ENCODE measurements at places on chromosomes 12 and 14.

DNA sequence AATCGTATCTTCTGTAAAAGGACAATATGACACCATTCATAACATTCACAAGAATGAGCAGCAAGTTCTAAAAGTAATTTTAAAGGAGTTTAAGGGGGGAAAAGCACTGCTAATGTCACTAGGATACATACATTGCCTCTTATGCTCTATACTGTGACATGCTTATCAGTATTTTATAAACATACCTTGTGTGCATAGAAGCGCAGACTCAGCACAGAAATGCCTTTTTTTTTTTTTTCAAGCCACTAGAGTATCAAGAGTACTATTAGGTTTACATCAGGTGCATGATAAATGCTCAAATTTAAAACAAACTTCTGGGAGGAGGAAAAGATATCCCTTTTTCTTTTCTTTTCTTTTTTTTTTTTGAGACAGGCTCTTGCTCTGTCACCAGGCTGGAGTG lies 13.6 kb upstream of the SMARCC2 start:
- no peak for DNase-seq

- DNase-seq, result no peak
These were observed 12.5 kb upstream of the CACNA2D4 start for GRCh38 chr12:1930803-1931597.

GRCh38 chr14:42778984-42779383 lies 1172.3 kb downstream of the LRFN5 start:
- DNase-seq, result no peak

DNA sequence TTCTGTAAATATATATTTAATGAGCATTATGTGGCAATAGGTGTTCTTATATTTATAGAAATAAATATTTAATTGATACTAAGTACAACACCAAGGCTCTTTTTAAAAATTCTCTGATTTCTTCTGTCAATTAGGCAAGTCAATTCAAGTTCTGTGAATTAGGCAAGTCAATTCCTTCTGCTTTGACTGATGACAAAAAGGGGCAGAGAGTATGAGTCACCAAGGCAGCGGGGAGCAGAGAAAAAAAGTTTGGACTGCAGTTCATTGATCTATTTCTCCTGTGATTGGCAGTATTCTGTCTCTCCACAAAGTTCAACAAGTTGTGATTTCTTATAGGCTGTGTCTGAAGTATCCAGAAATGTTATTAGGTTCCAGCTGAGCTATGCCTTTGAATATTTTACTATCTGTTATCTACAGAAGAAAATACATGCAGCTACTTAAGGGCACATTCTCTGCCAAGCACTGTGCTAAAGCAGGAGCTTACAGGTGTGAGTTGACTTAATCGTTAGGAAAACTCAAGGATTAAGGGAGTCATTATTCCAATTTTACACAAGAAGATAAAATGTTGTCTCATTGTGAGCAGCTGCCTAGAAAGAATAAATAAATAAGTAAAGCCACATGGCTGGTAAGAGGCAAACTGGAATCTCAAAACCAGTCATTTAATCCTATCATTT lies 206.4 kb upstream of the ALG10B start:
- DNase-seq, result no peak

DNA sequence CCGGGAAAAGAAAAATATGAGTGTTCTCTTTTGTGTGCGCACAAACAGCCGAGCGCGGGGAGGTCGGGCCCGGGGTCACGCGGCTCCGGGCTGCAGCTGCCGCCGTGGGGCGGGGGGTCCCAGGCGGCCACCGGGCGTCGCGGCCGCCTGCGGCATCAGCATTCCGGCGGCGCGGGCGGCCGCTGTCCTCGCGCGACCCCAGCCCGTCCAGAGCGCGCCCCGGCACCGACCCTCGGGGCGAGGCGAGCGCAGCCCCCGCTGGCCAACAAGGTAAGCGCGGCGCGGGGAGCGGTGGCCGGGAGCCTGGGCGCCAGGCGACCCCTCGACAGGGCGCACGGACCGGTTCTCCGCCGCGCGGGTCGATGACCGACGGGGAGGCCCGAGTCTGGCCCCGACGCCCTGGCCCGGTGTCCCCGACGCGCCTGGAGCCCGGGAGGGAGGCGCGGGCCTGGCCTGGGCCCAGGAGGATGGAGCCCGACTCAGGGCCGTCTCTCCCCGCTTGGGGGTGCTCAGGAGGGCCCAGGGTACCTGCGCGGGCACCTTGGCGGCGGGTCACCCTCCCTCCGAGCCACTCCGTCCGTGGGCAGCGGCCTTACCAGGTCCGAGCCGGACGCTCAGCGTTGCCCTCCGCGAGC lies 103.9 kb upstream of the DIO3 start:
- no peak for DNase-seq

GRCh38 chr12:125247477-125247876 lies 182.2 kb downstream of the AACS start:
- DNase-seq, result no peak

DNA sequence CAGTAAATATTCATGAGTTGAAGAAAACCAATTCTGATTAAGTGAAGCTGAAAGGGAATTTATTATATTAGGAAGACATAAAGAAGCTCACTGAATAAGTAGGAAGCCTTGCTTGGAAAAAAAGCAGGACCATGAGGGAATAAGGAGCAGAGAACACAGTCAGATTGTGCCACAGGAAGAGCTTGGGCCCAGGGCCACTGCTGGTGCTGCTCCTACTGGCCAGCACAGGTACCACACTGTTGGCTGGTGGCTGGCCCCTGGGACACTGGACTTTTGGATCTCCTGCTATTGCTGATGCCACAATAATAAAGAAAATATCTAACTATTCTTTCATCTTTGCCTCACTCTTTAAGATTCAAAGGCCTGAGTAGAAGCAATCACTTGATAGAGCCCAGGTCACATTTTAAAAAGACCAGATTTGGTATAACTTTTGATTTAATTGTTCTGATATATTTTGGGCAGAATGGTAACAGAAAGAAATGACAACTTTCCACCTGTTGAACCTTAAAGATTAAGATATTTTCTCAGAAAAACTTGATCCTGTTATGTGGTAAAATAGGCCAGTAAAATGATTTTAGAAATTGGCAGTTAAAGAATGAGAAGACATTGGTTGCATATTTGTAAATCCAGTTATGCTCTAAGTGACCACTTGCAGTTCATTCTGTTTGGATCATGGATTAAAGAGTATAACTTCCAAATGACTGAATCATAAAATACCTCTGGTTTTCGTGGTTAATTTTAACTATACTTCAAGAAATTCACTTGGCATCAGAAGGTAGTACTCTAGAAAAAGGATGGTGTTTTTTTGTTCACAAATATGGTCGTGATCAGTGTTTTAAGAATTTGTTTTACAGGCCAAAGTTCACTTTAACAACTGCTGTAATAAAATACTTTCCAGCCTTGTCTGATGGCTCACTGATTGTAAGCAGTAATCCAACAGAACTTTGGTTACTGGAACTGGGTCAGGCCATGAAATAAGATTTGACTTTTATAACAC lies 68.3 kb downstream of the DERA start:
- DNase-seq, result peak; percentile 82

DNA sequence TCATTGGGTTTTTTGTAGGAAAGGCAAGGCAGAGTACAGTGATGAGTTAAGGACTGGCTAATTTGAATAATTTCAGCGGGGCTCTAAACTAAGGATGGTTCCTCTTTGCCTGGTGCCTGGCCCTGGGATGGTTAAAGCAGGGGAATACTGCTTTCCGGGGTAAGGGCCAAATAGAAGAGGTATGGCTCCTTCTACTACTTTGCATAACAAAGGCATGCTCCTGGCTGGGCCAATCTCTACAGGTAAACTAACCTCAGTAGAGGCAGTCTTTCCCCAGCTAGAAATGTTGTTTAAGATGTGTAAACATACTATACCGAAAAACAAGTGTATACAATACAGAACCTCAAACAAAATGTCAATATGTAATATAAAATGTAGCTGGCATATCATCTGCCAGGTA lies 1239.0 kb downstream of the SLC16A7 start:
- DNase-seq, result no peak

GRCh38 chr12:3319723-3320492 lies 171.1 kb upstream of the PRMT8 start:
- no peak for DNase-seq

DNA sequence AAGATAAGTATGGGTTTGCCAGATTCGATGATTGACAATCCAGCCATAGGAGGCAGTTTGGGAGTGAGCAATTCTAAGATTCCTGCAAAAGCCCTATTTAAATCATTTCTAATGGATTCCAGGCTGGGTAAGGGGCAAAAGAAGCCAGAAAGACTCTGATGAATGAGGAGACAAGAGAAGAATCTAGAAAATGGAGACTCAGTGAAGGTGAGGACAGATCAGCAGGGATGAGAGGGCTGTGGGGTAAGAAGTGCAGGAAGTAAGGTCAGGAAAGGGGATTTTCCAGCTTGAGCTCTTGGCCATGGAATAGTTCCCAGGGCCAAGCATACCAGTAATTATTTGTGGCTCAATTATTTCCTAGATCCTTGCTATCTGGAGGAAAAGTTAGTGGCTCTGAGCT lies 87.3 kb downstream of the TMX1 start:
- DNase-seq, result no peak

DNA sequence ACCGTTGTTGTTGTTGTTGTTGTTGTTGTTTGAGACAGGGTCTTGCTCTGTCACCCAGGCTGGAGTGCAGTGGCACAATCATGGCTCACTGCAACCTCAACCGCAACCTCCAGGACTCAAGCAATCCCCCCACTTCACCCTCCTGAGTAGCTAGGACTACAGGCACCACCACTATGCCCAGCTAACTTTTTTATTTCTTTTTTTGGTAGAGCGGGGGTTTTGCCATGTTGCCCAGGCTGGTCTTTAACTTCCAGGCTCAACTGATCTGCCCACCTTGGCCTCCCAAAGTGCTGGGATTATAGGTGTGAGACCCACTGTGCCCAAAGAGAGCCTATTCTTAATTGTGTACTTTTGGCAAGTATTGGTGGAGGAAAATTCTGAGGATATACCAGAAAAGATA lies 25.7 kb downstream of the MOK start:
- DNase-seq, result no peak

DNA sequence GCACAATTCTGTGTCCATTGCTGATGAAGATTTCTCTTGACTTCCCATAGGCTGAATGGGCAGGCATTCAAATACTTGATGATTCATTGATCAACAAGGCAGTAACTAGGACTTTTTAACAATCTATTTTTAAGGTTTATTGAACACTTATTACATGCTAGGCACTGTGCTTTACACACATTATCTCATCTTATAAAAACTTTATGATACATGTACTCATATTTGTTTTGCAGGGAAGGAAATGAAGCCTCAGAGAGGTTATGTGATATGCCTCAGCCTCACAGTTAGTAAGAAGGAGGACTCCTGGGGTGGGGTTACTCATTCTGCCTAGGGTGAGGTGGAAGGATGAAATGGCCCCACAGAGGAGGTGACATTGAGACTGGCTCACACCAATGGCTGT lies 12.9 kb upstream of the EMP1 start:
- DNase-seq, result no peak

DNA sequence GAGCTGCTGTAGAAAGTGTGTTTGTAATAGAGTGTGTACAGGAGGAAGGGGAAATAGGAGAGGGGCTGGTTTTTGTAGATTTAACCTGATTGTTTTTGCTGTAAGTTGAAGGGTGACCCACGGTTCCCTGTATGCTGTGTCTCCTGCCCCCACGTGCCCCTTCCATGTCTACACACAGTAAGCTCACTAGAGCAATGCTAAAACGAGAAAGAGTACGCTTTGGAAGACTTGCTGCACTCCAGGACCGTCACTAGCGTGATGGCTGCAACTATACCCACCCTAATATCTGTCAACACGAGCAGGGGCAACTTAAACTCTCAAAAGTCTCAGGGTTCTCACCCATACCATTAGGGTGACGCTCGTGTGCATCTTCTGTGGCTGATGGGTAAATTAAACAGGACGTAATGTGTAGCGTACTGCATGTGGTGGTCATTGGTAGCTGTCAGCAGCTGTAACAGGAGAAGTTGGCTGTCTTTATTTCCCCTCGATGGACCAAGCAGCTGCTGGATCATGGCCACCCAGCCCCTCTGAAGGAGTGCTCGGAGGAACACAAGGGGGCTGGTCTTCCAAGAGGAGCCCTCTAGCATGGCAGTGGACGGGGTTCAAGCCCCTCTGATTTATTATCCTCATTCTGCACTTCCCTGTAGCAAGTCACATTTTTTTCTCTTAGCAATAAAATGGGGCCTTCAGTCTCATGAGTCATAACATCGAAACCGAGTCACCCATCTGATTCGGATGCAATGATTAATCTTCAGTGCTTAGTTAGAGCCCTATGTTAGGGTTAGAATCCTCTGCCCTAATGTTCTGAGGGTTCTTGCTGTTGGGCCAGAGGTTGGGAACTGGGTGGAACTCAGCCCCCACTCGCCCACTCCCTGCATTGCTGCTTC lies 14.0 kb downstream of the CCND2 start:
- no peak for DNase-seq

DNA sequence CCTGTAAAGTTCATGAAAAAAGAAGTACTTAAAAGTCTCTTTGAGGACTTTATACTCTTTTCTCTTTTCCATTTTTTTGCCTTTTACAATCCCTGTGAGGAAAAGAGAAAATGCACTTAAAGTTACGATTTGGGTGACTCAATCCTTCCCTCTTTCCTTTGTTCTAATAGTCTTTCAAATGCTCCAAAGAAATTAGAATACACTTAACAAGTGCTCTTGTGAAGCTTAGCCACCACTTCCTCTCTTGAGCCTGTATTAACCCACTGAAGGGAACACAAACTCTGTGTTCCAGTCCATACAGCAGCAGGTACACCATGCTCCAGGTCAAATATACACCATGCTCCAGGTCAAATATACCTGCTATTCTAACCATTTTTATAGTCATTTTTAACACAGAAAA lies 581.1 kb upstream of the MGAT4C start:
- DNase-seq, result no peak

DNA sequence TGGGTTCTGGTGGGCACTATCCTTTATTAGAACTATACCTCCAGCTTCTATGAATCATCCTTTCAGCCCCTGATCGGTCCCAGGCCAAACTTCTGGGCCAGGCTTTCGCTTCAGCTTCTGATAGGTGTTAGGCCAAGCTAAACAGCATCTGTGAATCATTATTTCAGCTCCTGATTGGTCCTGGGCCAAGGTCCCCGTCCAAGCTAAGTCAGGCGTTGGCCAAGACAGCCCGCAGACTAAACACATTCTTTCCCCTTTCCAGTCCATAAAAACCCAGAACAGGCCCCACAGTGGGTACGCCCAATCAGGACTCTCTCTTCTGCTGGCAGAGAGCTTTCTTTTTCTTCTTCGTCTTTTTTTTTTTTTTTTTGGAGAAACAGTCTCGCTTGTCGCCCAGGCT lies 1808.9 kb upstream of the SEL1L start:
- no peak for DNase-seq

DNA sequence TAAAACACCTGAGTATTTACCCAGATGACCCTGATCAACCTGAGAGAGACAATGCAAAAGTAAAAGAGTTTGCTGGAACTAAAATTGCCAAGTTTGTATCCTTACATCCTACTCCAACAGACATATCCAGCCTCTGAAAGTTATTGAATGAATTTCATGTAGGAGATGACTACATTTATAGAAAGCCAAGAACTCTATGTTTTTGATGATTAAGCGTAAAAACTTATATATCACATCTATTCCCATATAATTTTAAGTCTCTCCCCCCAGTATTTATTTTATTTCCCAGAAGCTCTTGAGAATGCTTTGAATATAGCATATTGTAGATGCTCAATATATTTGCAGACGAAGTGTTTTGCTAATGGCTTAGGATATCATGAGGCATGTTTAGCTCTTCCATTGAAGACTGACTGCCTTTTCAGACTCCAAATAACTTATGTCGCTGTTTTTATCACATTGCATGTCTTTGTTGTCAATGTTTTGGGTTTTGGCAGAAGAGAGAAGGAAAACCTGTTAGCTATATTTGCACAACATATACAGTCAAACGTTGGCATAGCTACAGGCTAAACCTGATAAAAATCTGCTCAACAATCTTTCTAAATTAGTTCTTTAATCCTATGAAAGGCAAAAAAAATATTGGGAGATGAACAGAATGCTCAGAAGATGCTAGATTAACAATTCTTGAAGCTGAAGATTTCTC lies 213.6 kb downstream of the DIO2 start:
- no peak for DNase-seq

All from HS-5 (cell line).